Naive B cell (primary cell): ENCODE measurements at places on chromosomes 5 and 9. TPM values are rescaled to one million over a fixed set of nuclear protein-coding genes. Genes with fewer than 3 reads are reported as not detected.
A peak's percentile ranks its signal among the peaks of the same experiment; 100 is the strongest.

DNA sequence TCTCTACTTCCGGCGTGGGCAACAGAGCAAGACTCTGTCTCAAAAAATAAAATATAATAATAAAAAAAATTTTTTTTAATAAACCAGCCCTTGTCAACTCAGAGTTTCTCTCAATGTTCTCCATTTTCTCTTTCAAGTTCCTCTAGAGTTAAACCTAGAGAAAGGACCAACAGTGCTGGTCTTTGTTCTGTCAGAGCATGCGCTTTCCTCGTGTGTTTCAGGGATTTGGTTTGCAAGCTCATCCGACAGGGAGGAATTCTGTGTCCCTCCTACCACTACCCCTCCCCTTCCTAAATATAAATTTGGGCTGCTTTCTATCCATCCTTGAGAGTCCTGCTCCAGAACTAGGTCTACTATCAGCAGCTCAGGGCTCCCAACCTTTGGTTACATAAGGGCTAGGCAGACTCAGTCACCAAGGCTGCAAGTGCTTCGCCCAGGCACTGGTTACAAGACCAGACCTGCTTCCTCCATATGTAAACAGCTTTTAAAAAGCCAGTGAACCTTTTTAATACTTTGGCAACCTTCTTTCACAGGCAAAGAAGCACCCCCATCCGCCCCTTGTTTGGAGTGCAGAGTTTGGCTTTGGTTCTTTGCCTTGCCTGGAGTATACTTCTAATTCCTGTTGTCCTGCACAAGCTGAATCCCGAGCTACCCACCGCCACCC, 13.5 kb downstream of the SETX start:
- H3K27me3 ChIP-seq, result no peaks in the 10 kb centered on the region
- no peak overlapping the region for H3K4me3 ChIP-seq
- no peak overlapping the region for H3K27ac ChIP-seq
- H3K4me1 ChIP-seq, result peaks cover 13% of the 10 kb centered on the region

GRCh38 chr5:151448038-151448985, 909 bp downstream of the SLC36A1 start:
- H3K27ac ChIP-seq, result peak overlapping the region; percentile 95
- no peaks in the 10 kb centered on the region for H3K36me3 ChIP-seq
- peak overlapping the region; percentile 99 for H3K4me3 ChIP-seq
- peak; percentile 11 for DNase-seq

DNA sequence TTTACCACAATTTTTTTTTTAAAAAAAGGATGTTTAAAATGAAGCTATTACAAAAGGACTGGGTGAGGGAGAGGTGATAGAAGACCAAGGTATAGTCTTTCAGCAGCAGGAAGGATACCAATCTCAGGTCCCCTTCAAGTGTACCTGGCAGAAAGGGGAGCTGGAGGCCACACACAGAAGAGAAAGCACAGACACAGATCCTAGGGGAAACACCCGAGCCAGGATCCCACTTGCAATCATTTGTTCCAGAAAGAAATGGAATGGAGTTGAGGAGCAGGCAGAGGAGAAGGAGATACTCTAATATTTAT, 5.6 kb downstream of the GNPDA1 start:
- peaks cover 11% of the 10 kb centered on the region for H3K4me1 ChIP-seq
- no peak overlapping the region for H3K27ac ChIP-seq
- H3K27me3 ChIP-seq, result peaks cover 22% of the 10 kb centered on the region
- peaks cover 5% of the 10 kb centered on the region for H3K36me3 ChIP-seq
- H3K4me3 ChIP-seq, result no peak overlapping the region

- H3K36me3 ChIP-seq, result peaks cover 4% of the 10 kb centered on the region
- H3K27ac ChIP-seq, result no peak overlapping the region
- no peak overlapping the region for H3K4me3 ChIP-seq
- no peaks in the 10 kb centered on the region for H3K27me3 ChIP-seq
- H3K4me1 ChIP-seq, result peaks cover 22% of the 10 kb centered on the region
Measured at GRCh38 chr9:108761655-108762347, 94.0 kb downstream of the ACTL7B start.

- H3K27me3 ChIP-seq, result peaks cover 10% of the 10 kb centered on the region
- H3K27ac ChIP-seq, result peak overlapping the region; percentile 87
- H3K36me3 ChIP-seq, result peaks cover 35% of the 10 kb centered on the region
Measured at GRCh38 chr5:150402901-150403342, 9.8 kb downstream of the CD74 start.

The SPATA6L gene
- polyA plus RNA-seq, result not detected
